ENCODE measurements at places on chromosomes 11 and 22. TPM values are rescaled to one million over a fixed set of nuclear protein-coding genes. Genes with fewer than 3 reads are reported as not detected.
A peak's percentile ranks its signal among the peaks of the same experiment; 100 is the strongest.

DNA sequence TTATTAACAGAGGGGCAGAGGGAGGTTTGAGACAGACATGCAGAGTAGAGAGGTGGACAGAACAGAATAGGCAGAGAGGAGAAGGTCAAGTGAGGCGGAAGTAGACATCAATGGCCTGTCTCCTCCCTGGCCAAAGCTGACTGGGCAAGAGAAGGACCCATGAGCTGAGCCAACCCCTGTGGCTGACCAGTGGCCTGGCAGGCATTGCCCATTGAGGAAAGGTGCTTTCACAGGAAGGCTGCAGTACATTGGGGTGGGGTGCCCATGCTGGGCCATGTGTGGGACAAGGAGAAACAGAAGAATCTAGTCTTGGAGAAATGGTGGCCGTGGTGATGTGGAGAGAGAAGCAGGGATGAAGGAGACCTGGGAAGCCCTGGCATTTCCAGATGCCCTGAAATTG lies 76.0 kb downstream of the MYEOV start:
- H3K4me3 ChIP-seq = no peak overlapping the region
- no peak overlapping the region for H3K27ac ChIP-seq
- no peak for DNase-seq
- no peaks in the 10 kb centered on the region for H3K36me3 ChIP-seq
- H3K4me1 ChIP-seq = peaks cover 8% of the 10 kb centered on the region

DNA sequence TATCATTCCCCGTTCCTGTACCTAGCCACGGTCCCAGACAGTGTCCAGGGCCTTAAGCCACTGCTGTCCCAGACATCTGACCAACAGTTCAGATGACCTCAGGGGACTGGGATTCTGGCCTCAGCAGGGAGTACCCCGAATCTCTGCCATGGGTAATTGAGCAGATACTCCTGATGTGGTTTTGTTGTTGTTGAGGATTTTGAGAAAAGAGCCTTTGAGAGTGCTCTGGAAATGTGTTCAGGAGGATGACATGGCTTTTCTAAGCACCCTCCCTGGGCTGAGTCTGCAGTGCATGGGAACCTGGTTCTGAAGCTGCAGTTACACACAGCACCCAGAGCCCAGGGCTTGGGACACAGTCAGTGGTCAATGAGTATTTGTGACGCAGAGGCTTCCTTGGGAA lies 30.4 kb downstream of the ADAMTS15 start:
- H3K4me1 ChIP-seq = peaks cover 18% of the 10 kb centered on the region
- peak overlapping the region; percentile 15 for H3K27ac ChIP-seq
- H3K4me3 ChIP-seq = no peak overlapping the region
- no peaks in the 10 kb centered on the region for H3K27me3 ChIP-seq
- peaks cover 19% of the 10 kb centered on the region for H3K36me3 ChIP-seq

DNA sequence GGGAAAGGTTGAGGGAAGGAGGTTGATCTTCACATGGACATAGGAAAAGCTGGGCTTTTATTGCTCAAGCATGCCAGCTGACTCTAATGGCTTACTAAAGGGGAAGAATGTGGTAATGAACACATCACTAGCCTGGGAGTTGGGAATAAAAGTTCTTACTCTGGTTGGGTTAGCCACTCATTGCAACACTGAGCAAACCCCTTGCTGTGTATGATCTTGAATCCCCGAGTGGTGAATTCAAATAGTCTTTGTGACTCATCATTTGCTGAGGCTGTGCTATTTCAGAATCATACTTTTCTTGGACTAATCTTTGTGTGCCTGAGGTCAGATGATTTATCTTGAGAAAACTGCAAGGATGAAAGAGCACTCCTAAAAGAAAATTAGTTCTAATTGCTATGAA lies 304.1 kb upstream of the ANO5 start:
- no peak overlapping the region for H3K4me3 ChIP-seq
- H3K27ac ChIP-seq = no peak overlapping the region
- H3K36me3 ChIP-seq = no peaks in the 10 kb centered on the region
- H3K4me1 ChIP-seq = no peaks in the 10 kb centered on the region
- no peak for DNase-seq

GRCh38 chr11:58786693-58787092 lies 55.0 kb upstream of the GLYAT start:
- DNase-seq = no peak
- peaks cover 6% of the 10 kb centered on the region for H3K4me1 ChIP-seq
- no peak overlapping the region for H3K27ac ChIP-seq
- no peaks in the 10 kb centered on the region for H3K27me3 ChIP-seq

GRCh38 chr11:20004866-20005265 lies 155.4 kb downstream of the DBX1 start:
- no peak overlapping the region for H3K27ac ChIP-seq
- no peak for DNase-seq
- H3K4me1 ChIP-seq = peaks cover 36% of the 10 kb centered on the region
- peaks cover 11% of the 10 kb centered on the region for H3K36me3 ChIP-seq
- H3K4me3 ChIP-seq = no peak overlapping the region
- no peaks in the 10 kb centered on the region for H3K27me3 ChIP-seq

DNA sequence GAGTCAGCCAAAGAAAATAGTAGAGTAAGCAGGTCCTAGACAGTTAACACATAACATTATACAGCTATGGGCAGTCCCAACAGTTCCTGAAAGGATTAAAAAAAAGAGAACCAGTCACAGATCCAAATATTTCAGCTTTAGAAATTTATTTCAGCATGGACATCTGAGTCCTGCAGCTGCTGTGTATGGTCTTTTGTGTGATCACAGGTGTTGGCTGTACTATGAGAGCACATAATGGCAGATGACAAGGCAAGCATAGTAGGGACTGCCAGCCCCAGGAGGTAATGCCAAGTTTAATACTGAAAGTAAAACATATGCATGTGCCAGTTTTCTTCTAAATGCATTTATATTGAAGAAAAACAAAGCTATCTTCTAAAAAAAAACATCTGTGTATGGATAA lies 158.1 kb downstream of the GRIA4 start:
- H3K27me3 ChIP-seq = no peaks in the 10 kb centered on the region
- no peaks in the 10 kb centered on the region for H3K4me1 ChIP-seq
- H3K36me3 ChIP-seq = no peaks in the 10 kb centered on the region
- no peak for DNase-seq

DNA sequence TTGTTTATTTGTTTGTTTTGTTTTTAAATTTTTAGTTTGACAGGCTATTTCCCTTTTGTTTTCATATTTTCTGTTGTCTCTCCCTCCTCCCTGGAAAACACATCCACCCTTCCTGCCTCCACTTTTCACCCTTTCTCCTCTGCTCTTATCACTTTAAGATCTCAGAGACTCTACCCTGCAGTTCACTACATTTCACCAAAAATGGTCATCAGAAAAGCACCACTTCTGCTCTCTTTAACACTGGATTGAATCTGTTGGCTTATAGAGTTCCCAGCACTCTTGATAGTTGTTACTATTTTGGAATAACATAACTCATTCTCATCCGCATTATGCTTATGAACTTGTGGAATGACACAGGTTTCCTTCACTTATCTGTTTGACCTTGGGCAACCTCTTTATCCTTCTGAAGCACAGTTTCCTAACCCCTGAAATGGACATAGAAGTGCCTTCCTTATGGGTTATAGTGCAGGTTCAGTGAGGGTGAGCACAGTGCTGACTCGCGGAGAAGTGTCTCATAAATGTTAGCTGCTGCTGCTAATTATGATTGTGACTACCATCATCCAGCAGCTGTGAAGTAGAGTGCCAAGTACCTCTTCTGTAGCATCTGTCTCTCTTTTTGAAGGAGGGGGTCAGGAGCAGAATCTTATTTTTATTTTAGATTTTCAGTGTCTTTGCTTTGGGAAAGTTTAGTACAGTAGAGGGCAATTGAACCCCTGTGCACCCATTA lies 15.0 kb downstream of the TEAD1 start:
- no peak for DNase-seq

DNA sequence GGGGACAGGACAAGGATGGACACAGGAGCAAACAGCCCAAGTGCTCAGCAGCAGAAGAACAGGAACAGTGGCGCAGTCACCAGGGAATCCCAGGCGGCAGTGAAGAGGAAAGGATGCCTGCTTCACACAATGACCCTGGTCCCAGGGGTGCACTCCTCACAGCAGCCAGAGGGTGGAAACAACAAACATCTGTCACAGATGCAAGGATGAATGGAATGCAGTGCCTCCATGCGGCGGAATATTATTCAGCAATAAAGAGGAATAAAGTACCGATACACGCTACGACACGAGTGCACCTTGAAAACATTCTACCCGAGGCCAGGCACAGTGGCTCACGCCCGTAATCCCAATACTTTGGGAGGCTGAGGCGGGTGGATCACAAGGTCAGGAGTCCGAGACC lies 12.7 kb downstream of the CSNK1E start:
- H3K4me1 ChIP-seq = peaks cover 66% of the 10 kb centered on the region
- H3K4me3 ChIP-seq = no peak overlapping the region
- H3K27me3 ChIP-seq = no peaks in the 10 kb centered on the region
- DNase-seq = no peak
- H3K27ac ChIP-seq = peak overlapping the region; percentile 97

- H3K4me1 ChIP-seq = no peaks in the 10 kb centered on the region
- H3K36me3 ChIP-seq = no peaks in the 10 kb centered on the region
- H3K4me3 ChIP-seq = no peak overlapping the region
- no peaks in the 10 kb centered on the region for H3K27me3 ChIP-seq
Measured at GRCh38 chr22:22178992-22179391, 65.6 kb upstream of the VPREB1 start.

- no peaks in the 10 kb centered on the region for H3K36me3 ChIP-seq
- peak overlapping the region; percentile 82 for H3K27ac ChIP-seq
- no peaks in the 10 kb centered on the region for H3K27me3 ChIP-seq
- H3K4me3 ChIP-seq = peak overlapping the region; percentile 58
- peaks cover 29% of the 10 kb centered on the region for H3K4me1 ChIP-seq
Measured at GRCh38 chr11:16606784-16607674, 131.4 kb upstream of the C11orf58 start.

DNA sequence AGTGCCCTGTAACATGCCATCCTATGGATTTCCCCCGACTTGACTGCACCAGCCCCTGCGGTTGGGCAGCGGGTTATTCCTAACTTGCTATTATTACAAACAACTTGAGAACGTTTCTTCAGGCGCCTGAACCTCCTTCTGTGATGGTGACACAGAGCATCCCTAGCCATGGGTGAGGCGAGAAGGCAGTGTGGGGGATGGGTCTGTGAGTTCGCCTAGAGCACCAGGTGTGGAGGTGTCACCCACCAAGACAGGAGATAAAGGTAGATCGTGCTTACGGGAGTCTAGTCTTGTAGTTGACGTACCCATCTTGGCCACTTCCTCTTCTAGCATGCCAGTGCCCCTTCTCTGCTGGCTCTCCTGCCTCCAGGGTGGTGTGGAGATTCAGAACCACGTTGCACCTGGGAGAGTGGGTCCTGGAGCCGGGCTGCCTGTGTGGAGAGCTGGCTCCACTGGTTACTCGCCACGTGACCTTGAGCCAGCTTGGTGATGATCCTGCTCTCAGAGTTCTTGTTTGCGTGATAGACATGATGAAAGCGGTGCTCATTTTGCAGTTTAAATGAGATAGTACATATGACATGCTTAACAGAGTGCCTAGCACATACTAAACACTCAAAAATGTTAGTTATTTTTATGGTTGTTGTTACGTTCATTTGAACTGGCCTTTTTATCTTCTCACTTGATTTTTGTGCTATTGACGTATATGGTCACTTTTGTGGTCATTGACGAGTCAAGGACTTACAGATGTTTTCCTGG lies 37.8 kb downstream of the TBC1D22A start:
- no peak overlapping the region for H3K4me3 ChIP-seq
- no peak for DNase-seq
- peaks cover 65% of the 10 kb centered on the region for H3K36me3 ChIP-seq
- no peaks in the 10 kb centered on the region for H3K27me3 ChIP-seq

- no peak overlapping the region for H3K4me3 ChIP-seq
- peak overlapping the region; percentile 92 for H3K27ac ChIP-seq
- H3K27me3 ChIP-seq = no peaks in the 10 kb centered on the region
Measured at GRCh38 chr11:12087075-12088004, 23.1 kb upstream of the MICAL2 start.

GRCh38 chr11:31351168-31351567 lies 18.4 kb downstream of the DCDC1 start:
- H3K36me3 ChIP-seq = no peaks in the 10 kb centered on the region
- no peak for DNase-seq
- no peak overlapping the region for H3K4me3 ChIP-seq
- no peaks in the 10 kb centered on the region for H3K27me3 ChIP-seq
- no peak overlapping the region for H3K27ac ChIP-seq
- no peaks in the 10 kb centered on the region for H3K4me1 ChIP-seq

DNA sequence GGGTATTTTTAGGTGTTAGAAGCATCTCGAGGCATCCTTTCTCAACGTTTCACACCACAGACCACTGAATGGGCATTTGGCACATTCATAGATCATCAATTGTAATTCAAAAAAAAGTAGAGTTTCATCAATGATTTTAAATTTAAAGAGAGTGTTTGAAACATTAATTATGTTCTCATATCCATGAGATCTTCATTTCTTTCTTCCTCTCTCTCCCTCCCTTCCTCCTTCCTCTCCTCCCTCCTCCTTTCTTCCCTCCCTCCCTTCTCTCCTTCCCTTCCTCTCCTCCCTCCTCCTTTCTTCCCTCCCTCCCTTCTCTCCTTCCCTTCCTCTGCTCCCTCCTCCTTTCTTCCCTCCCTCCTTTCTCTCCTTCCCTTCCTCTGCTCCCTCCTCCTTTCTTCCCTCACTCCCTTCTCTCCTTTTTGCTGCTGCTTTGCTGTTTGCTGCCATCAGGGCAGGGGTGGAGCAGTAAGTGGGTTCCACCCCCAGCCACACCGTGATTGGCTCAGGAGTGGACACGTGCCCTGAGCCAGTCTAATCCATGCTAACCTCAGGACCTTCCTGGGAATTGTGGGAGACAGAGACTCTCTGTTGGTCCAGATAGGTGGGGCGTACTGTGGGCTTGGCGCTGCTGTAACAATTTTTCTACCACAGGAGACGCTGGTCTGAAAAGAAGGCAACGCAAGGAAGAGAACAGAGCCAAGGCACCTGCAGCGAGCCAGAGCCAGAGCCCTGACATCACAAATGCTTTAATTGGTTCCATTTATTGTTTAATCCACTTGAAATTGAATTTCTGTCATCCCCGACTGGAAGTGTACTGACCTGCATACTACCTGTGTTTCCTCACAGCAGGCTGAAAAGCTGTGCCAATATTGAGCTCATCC lies 33.7 kb upstream of the APOBEC3A start:
- H3K27ac ChIP-seq = peak overlapping the region; percentile 94
- peak overlapping the region; percentile 18 for H3K4me3 ChIP-seq
- H3K4me1 ChIP-seq = peaks cover 75% of the 10 kb centered on the region
- H3K27me3 ChIP-seq = no peaks in the 10 kb centered on the region
- DNase-seq = peak; percentile 93

GRCh38 chr22:32589007-32589406 lies 114.4 kb downstream of the FBXO7 start:
- no peaks in the 10 kb centered on the region for H3K36me3 ChIP-seq
- no peak overlapping the region for H3K27ac ChIP-seq
- no peaks in the 10 kb centered on the region for H3K4me1 ChIP-seq
- DNase-seq = no peak
- no peak overlapping the region for H3K4me3 ChIP-seq
- H3K27me3 ChIP-seq = no peaks in the 10 kb centered on the region

GRCh38 chr11:65814986-65815565 lies 18.7 kb upstream of the SNX32 start:
- H3K27me3 ChIP-seq = no peaks in the 10 kb centered on the region
- no peak for DNase-seq
- no peak overlapping the region for H3K4me3 ChIP-seq
- no peaks in the 10 kb centered on the region for H3K36me3 ChIP-seq

TUB gene
- total RNA-seq = 12.1 TPM

SLC22A12 gene
- not detected for total RNA-seq

TSPAN32 gene
- total RNA-seq = not detected

VPREB1 gene
- total RNA-seq = not detected

All from stomach (tissue), 19 donors.